ENCODE measurements at places on chromosomes 16 and 17. TPM values are rescaled to one million over a fixed set of nuclear protein-coding genes. Genes with fewer than 3 reads are reported as not detected.

Gene IGF2BP1
- 83.3 TPM for total RNA-seq

Gene RARA
- 48.7 TPM for total RNA-seq

Gene ODAD4
- 0.98 TPM for total RNA-seq

Gene TOX3
- total RNA-seq = 0.64 TPM

Gene NPW
- total RNA-seq = 1.1 TPM

Gene DHRS11
- total RNA-seq = 10.9 TPM

Gene C17orf67
- total RNA-seq = 1.5 TPM

Gene KRT14
- total RNA-seq = not detected

Gene SCN4A
- 0.03 TPM for total RNA-seq

Gene CNP
- total RNA-seq = 67.6 TPM

Gene DPH1
- 46.1 TPM for total RNA-seq

Gene CRHR1
- total RNA-seq = 0.20 TPM

Gene HAS3
- 46.3 TPM for total RNA-seq

Gene SLC16A6
- 0.19 TPM for total RNA-seq

Gene RNF222
- total RNA-seq = not detected

Gene SGCA
- 1.9 TPM for total RNA-seq

Gene SOX15
- 0.30 TPM for total RNA-seq
